Stimulated activated CD4-positive, alpha-beta T cell treated with anti-CD3 and anti-CD28 coated beads, Interleukin-1b, Interleukin-23, amount 100 ng/mL, for 4 hours (primary cell): ENCODE measurements at places on chromosomes 2 and 18.

DNA sequence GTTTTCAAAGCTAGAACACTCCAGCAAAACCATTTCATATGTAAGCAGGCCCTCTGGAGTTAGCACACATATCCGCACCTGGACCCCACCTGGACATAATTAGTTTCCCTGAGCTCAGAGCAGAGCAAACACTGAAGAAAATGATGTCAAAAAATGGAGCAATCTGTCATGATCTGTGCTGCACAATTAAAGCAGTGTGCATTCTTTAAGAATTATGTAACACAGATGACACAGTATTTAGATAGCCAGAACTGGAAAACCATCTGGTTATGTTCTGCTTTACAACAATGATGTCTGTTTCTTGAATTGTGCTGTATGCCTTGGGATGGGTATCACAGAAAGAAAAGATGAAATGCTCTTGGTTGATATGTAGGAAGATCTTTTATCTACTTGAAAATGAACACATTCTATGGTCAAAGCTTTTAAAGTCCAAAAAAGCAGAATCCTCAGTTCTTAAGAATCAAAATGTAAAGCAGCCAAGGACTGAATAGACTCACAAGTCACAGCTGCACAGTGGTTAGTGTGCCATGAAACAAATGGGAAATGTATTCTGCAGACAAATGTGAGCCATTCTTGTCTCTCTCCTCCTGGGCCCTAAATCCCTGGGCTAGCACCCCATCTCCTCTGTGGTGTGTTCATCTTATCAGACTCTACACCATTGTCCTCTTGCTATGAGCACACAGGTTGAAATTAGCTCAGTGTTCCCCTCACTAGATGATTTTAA is 36.8 kb downstream of the HRH4 start:
- DNase-seq, result no peak

GRCh38 chr2:132911726-132912724 is 242.0 kb upstream of the LYPD1 start:
- DNase-seq, result no peak

- peak; percentile 58 for DNase-seq
Measured at GRCh38 chr2:42105330-42106256, 57.8 kb downstream of the PKDCC start.

DNA sequence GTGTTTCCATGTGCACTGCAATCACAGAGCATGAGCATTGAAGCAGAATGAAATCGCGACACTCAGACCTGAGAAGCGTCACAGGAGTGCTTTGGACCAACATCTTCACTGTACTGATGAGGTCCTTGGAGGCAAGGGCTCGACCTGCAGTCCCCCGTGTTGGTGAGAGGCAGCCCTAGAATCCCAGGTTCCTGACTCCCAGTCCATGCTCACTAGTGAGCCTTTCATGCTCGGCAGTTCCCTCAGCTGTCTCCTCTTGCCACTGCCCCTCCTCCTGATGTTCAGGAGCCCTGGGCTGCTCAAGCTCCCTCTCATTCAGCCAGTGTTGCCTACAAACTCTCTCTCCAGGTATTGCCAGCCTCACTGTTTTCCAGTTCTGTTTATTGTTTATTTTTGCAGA is 291.4 kb downstream of the DYSF start:
- no peak for DNase-seq

GRCh38 chr18:48733643-48734253 is 194.9 kb downstream of the CTIF start:
- no peak for DNase-seq

GRCh38 chr2:69816923-69817542 is 12.4 kb upstream of the GMCL1 start:
- DNase-seq, result peak; percentile 18

GRCh38 chr2:236510034-236510433 is 59.6 kb upstream of the ACKR3 start:
- no peak for DNase-seq

DNA sequence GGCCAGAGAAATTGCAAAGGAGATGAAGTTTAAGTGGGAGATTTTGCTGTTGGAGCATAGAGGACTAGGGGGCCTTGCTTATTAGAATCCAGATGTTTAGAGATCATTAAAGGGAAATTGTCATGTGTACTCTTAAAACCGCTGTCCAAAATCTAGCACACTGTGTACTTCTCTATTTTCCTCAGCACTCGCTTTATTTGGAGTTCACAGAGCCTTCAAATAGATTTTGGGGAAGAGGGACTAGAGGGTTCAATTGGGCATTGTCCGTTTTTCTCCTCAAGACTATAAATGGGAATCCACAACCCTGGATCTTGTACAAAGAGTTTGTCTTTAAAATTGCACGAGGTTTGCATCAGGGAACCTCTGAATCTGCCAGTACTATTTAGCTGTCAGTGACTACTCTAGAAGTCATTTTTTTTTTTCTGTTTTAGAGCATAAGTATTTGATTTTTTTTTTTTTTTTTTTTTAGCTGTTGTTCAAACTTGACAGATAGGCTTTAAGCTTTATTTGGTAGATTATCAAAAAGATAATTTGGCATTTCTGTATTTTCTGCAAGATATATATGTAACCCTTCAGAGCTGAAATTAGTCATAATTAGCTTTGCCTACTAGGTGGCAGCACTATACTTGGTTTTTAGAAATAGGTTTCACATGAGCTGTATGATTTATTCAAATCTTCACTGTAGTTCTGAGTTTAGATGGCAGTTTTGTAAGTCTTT is 14.2 kb downstream of the PMS1 start:
- DNase-seq, result no peak

GRCh38 chr18:52624702-52625101 is 284.7 kb downstream of the DCC start:
- no peak for DNase-seq

DNA sequence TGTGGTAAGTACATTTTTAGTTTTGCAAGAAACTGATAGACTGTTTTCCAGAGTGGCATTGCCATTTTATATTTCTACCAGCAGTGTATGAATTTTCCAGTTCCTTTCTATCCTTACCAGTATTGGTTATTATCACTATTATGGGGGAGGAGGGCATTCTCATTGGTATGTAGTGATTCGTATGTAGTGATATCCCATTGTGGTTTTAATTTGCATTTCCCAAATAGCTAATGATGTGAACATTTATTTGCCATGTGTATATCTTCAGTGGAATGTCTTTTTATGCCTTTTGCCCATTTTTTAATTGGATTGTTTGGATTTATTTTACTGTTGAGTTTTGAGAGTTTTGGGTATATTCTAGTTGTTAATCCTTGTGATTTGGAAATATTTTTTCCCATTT is 16.9 kb downstream of the EIF5B start:
- no peak for DNase-seq

GRCh38 chr2:55888936-55889335 is 34.6 kb downstream of the EFEMP1 start:
- no peak for DNase-seq

DNA sequence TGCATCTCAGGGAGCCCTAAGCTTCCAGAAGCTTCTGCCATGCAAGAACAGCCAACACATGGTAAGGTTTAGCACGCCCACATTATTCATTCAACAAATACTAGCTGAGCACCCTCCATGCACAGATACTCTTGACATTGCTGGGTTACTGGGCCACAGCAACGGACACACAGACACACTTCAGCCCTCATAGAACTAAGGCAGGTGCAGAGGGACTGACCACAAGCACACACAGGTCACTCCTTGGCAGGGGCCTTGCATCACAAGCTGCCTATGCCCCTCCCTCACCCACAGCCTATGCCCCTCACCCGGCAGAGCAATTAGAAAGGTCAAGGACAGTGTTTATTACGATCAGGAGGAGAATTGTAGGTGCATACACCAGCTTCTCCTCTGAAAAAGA is 15.8 kb downstream of the SLC14A2 start:
- no peak for DNase-seq

- no peak for DNase-seq
Measured at GRCh38 chr2:48589170-48589767, 28.4 kb upstream of the GTF2A1L start.

- peak; percentile 37 for DNase-seq
Measured at GRCh38 chr2:157898591-157898996, 22.5 kb upstream of the ACVR1 start.

DNA sequence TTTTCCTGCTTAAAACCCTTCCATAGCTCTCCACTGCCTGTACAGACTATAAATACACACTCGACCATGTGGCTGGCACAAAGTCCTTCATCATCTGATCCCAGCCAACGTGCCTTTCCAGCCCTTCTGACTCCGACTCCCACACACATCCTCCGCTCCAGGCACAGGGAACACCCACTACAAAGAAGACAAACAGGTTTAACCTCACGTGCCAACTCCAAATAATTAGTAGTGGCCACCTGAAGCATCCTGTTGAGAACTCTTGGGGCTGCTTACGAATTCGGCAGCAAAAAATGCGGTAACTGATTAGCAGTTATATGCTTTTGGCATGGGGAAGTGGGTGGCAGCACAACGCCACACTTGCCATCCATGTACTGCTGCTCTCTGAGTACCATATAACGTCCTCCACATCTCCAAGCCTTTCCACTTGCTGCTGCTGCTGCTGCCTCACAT is 12.1 kb downstream of the SPIRE1 start:
- no peak for DNase-seq

- no peak for DNase-seq
Measured at GRCh38 chr18:78228974-78229373, 750.6 kb upstream of the SALL3 start.

DNA sequence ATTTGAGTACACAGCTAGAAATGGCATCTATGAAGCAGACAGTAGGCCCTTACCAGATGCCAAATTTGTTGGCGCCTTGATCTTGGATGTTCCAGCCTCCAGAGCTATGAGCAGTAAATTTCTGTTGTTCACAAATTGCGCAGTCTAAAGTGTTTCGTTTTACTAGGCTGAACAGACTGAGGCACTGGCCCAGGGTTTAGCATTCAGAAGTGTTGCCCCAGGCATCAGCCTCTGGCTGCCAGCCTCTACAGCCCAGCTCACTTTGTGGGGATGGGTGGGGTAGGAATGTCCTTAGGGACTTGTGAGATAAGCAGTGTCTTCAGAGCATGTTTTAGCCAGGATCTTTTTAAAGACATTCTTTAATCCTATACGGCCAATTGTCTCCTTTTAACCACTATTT is 51.5 kb upstream of the MGAT5 start:
- no peak for DNase-seq

- no peak for DNase-seq
Measured at GRCh38 chr2:2464643-2465042, 133.6 kb upstream of the MYT1L start.

DNA sequence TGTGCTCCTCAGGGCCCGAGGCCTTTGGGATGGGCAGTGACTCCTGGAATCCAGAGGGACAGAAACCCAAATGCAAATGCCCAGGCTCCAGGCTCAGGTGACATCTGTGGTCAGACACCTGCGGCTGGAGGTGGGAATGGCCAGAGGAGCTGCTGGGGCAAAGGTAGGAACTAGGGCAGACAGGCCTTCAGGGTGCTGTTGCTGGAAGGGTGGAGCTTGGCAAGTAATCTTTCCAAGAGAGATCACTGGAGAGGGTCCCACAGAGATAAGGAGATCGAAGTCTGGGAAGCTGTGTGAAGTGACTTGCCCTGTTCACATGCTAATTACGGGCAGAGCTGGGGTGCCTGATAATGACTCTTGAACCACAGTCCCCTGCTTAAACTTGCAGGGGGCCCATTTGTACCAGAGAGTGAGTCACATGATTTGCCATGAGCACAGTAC is 82.4 kb downstream of the ACAA2 start:
- no peak for DNase-seq

- DNase-seq, result no peak
Measured at GRCh38 chr18:70732188-70732587, 443.3 kb downstream of the SOCS6 start.

GRCh38 chr2:15768142-15768541 is 172.2 kb upstream of the MYCN start:
- DNase-seq, result no peak

DNA sequence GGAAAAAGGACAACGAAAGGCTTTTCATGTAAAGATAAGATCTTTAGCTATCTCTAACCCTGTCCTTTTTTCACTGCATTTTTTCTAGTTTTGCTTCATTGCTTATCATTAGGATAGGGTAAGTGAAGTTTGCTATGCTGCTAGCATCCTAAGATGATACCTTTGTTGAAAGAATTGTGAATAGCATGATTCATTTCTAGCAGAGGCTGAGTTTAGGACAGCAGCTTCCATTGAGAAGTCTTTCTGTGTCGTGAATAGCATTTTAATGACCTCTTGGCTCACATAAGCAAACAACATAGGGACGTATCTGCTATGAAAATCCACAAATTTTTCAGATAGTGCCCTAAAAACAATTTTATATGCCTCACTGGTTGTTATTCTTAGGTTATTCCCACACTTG is 36.4 kb upstream of the GAREM2 start:
- DNase-seq, result no peak

GRCh38 chr2:20182241-20182931 is 42.5 kb downstream of the SDC1 start:
- no peak for DNase-seq

DNA sequence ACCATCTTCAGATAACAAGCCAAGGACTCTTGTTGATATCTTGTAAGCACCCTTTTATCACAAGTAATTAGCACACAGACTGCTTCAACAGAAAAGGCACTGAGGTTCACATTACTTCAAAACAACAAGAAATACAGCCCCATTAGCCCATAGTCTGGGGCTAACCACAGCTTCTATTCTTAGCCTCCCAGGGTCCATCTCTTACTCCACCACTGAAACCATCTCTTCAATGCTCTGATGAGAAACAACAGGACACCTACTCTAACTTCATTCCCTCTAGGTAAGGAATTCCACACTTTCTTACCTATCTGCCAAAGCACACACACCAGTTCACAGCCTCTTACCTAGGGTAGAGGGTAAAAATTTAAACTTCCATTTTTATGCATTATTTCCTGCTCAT is 26.4 kb upstream of the CYTIP start:
- DNase-seq, result no peak
